Thyroid gland (tissue), 4 donors: ENCODE measurements at places on chromosomes 5 and 9. TPM values are rescaled to one million over a fixed set of nuclear protein-coding genes. Genes with fewer than 3 reads are reported as not detected.
A peak's percentile ranks its signal among the peaks of the same experiment; 100 is the strongest.

MRPS27 gene
- total RNA-seq, result 86.1 TPM

GRCh38 chr5:95960667-95961616 is 709 bp downstream of the ELL2 start:
- H3K27me3 ChIP-seq, result no peaks in the 10 kb centered on the region
- peak overlapping the region; percentile 100 for H3K27ac ChIP-seq
- H3K36me3 ChIP-seq, result no peaks in the 10 kb centered on the region
- peak overlapping the region; percentile 90 for H3K4me3 ChIP-seq
- DNase-seq, result peak; percentile 83

DNA sequence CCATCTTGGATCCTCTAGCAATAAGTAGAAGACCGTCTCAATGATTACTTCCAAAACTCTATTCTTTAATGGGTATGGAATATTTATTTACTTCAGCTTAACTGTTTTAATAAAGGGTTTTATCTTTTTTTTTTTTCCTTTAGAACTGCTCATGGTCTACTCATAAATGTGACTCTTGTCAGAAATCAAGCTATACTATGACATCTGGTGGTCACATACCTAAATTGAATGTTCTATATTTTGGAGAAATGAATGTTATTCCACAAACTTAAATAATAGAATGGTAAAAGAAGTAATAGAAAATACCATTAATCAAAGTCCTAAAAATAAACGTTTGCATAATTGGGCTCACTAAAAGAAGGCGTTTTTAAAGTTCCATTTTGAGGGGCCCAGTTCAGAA is 131.2 kb upstream of the PLCXD3 start:
- no peak overlapping the region for H3K4me3 ChIP-seq
- no peaks in the 10 kb centered on the region for H3K4me1 ChIP-seq
- H3K27ac ChIP-seq, result no peak overlapping the region

DNA sequence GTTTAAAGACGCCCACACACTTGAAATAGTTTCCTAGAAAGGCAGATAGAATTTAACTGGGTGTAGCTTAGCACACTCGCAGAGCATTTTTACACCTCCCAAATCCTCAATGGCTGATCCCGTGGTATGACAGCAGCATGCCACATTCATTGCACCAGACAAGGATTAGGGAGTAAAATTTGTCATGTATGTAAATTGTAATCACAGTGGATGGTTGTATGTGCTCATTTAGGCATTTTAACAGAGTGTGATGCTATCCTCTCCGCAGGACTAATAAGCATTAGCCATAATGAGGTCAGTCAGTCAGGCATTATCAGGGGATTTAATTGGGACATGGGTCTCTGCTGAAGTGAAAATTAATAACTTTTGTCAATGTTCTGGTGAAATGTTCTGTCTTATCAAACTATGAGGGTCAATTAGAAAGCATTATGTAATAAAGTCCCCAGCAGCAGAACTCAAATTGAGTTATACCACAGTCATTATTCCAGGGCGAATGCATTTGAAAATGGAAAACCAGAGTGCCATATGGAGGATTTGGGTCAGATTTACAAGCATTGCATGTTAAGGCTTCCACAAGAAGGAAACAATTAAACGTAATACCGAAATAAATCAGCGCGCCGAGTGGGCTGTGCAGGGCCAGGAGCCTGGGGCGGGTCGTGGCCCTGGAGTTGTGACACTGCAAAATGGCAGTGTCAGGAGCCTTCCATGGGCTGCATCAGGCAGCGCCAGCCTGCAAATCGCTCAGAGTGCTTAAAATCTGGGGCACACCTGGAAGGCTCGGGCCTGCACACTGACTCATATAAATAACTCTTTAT is 602.2 kb downstream of the BNC2 start:
- peak; percentile 51 for DNase-seq
- peak overlapping the region; percentile 93 for H3K27ac ChIP-seq
- no peak overlapping the region for H3K4me3 ChIP-seq
- peaks cover 27% of the 10 kb centered on the region for H3K4me1 ChIP-seq
- H3K36me3 ChIP-seq, result no peaks in the 10 kb centered on the region
- H3K27me3 ChIP-seq, result no peaks in the 10 kb centered on the region

FCN2 gene
- total RNA-seq, result not detected

DNA sequence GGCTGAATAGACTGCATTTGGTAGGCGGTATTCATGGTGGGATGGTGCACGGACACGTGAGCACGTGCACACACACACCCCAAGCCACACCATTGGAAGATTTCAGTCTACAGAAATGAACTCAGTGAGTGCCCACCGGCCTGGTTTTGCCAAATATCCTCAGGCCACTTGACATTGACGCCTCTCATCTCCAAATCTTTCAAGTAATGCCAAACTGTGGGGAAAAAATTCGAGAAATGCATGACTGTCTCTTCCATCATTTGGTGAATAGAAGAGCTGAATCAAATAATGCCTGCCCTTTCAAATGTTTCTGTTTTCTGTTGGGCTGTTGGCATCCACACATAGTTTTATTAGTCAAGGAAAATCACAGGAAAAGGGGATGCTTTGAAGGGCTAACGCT is 182.3 kb upstream of the EFNA5 start:
- DNase-seq, result no peak
- H3K4me1 ChIP-seq, result no peaks in the 10 kb centered on the region
- H3K36me3 ChIP-seq, result no peaks in the 10 kb centered on the region
- H3K27ac ChIP-seq, result no peak overlapping the region
- H3K27me3 ChIP-seq, result no peaks in the 10 kb centered on the region
- no peak overlapping the region for H3K4me3 ChIP-seq

SOX30 gene
- total RNA-seq, result not detected

DNA sequence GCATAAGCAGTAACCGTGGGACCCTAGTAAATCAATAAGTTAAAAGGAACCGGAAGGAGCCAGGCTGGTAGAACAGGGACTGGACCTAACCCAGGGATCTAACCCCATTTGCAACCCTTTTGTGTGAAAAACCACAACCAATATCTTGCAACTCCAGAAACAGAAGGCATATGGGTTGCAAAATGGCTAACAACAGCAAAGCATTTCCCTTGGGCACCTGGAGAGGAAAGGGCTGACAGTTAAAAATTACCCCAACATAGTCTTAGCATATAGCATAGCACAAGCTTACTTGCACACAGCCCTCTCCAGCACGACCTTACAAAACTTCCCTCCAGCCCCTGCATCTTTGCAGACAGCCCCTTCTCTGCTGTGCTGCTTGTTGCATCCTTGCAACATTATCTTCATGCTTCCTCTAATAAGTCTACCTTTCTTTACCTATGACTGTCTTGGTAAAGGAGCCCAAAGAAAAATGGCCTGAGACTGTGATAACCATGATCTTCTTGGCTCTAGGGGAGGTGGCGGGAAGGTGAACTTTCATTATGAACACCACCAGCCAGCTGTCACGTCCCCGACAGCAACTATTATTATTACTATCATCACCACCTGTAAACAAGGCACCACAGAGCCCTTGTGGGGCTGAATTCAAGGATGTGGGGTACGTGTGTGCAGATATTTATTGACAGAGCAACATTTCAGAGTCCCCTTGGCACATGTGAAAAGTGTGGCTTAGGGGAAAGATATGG is 49.8 kb downstream of the PRRC1 start:
- no peaks in the 10 kb centered on the region for H3K4me1 ChIP-seq
- no peaks in the 10 kb centered on the region for H3K36me3 ChIP-seq
- no peak overlapping the region for H3K27ac ChIP-seq
- DNase-seq, result no peak

DNA sequence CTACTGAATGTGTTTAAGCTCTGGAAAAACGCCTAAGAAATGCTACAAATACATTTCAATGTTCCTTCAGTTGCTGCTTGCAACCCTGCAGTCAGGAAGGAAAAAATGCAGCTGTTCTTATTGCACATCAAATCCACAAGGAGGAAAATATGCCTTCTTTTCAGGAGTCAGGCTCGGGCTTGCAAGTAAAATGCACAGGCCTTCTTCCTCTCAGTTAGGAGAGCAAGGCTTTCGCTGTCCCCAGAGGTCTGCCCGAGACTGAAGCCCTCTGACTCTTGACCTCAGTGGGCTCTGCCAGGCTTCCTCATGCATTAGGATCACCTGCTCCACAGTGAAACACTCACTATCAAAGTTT is 899 bp upstream of the SHC3 start:
- no peaks in the 10 kb centered on the region for H3K27me3 ChIP-seq
- no peak for DNase-seq
- peaks cover 21% of the 10 kb centered on the region for H3K4me1 ChIP-seq
- no peaks in the 10 kb centered on the region for H3K36me3 ChIP-seq

DNA sequence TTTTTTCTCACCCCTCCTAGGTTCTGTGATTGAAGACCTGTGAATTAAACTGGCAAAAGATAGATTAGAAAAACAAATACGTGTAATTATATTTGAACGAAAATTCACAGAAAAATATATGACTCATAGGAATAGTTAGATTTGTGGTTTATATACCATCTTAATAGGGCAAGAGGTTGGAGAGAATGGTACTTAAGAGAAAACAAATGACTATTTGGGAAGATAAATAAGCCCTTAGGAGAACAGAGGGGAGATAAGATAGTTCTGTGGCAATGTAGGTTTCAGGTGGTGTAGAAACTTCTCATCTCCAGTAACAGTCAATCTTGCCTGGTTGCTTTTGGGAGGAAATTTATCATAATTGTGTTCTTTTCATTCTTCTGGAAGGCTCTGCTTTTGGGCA is 122.0 kb downstream of the PRDM9 start:
- no peak overlapping the region for H3K27ac ChIP-seq
- H3K36me3 ChIP-seq, result no peaks in the 10 kb centered on the region
- no peaks in the 10 kb centered on the region for H3K27me3 ChIP-seq
- no peak for DNase-seq
- no peaks in the 10 kb centered on the region for H3K4me1 ChIP-seq

- H3K4me1 ChIP-seq, result peaks cover 5% of the 10 kb centered on the region
- H3K27ac ChIP-seq, result no peak overlapping the region
- no peaks in the 10 kb centered on the region for H3K27me3 ChIP-seq
These were observed 20.5 kb downstream of the THBS4 start for GRCh38 chr5:80055491-80056170.

GRCh38 chr5:120538644-120539043 is 74.5 kb downstream of the PRR16 start:
- no peak overlapping the region for H3K4me3 ChIP-seq
- no peaks in the 10 kb centered on the region for H3K36me3 ChIP-seq
- H3K27ac ChIP-seq, result no peak overlapping the region
- H3K4me1 ChIP-seq, result no peaks in the 10 kb centered on the region
- no peak for DNase-seq

IFNA2 gene
- total RNA-seq, result not detected

- H3K36me3 ChIP-seq, result no peaks in the 10 kb centered on the region
- no peak overlapping the region for H3K4me3 ChIP-seq
- peaks cover 16% of the 10 kb centered on the region for H3K4me1 ChIP-seq
These were observed 176.9 kb downstream of the DENND1A start for GRCh38 chr9:123753016-123753415.

TRAPPC13 gene
- total RNA-seq, result 34.2 TPM

DNA sequence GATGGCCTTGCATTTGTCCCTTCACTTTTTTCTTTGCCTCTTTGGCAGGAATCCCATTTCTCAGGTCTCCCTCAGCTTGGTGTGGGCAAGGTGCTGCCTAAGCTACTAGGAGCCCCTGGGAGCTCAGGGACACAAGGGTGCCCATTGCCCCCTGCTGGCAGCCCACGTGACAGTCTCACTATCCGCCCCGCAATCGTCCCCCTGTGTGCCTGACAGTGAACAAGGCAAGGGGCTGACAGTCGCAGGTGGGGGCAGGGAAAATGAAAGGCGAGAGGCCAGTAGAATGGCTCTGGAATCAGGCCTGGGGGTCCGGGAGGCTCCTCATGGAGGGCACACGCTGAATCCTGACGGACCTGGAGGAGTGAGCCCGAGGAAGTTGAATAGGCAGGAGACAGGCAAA is 2.0 kb upstream of the PCDH12 start:
- H3K27me3 ChIP-seq, result no peaks in the 10 kb centered on the region
- no peaks in the 10 kb centered on the region for H3K36me3 ChIP-seq

- H3K27me3 ChIP-seq, result no peaks in the 10 kb centered on the region
- no peaks in the 10 kb centered on the region for H3K36me3 ChIP-seq
- no peaks in the 10 kb centered on the region for H3K4me1 ChIP-seq
These were observed 23.5 kb upstream of the MOCS2 start for GRCh38 chr5:53133020-53133419.

DNA sequence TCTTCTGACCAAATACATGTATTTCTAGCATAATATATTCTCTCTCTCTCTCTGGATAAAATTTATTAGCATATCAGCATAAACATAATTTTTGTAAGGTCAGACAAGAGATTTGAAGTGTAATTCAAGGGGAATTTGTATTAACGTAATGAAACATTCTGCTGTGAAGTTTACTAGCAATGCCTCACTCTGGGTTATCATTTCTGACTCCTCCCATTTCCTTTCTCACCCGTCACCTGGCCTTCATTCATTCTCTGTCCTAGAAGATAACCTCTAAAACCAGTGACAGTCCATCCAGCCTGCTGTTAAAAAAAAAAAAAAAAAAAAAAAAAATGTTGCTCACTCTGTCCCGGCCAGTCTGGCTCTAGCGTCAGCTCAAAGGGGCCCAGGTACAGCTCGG is 27.1 kb downstream of the GRAMD2B start:
- no peaks in the 10 kb centered on the region for H3K36me3 ChIP-seq
- H3K4me1 ChIP-seq, result peaks cover 56% of the 10 kb centered on the region
- H3K4me3 ChIP-seq, result no peak overlapping the region
- H3K27ac ChIP-seq, result peak overlapping the region; percentile 93
- no peak for DNase-seq
- H3K27me3 ChIP-seq, result no peaks in the 10 kb centered on the region

- H3K27me3 ChIP-seq, result no peaks in the 10 kb centered on the region
- H3K4me1 ChIP-seq, result peaks cover 16% of the 10 kb centered on the region
- no peak overlapping the region for H3K4me3 ChIP-seq
- no peaks in the 10 kb centered on the region for H3K36me3 ChIP-seq
- no peak overlapping the region for H3K27ac ChIP-seq
- DNase-seq, result no peak
These were observed 25.3 kb downstream of the AP3B1 start for GRCh38 chr5:78269088-78269703.

DNA sequence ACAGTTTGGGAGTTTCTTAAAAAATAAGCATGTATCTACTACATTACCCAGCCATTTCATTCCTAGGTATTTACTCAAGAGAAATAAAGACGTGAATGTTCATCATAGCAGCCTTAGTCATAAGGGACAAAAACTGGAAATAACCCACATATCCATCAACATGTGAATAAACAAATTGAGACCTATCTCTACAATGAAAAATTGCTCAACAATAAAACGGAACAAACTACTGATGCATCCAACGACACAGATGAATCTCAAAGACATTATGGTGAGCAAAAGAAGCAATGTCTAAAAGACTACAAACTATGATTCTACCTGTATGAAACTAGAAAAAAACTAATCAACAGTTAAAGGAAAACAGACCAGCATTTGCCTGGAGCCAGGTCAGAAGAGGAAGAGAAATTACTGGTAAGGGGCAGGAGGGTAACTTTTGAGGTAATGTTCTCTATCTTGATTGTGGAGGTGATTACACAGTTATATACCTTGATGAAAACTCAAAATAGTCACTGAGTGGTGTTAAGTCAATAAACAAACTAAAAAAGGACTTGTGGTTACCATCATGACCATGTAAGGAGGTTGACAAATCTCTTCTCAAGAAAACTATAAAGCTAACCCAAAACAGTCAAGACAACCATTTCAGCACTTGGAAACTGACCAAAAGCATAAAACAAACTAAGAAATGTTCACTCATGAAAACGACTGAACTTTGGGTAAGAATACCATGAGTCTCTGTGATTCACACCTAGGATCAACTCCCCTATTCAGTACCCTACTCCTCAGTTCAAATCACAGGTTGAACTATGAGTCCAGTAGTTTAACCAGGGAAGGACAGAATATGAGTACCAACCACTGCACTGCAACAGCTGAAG is 10.4 kb downstream of the UIMC1 start:
- DNase-seq, result no peak
- H3K27me3 ChIP-seq, result no peaks in the 10 kb centered on the region
- no peak overlapping the region for H3K27ac ChIP-seq
